IPS DF 6.9 (cell line): ENCODE measurements at places on chromosomes 11 and 22.

DNA sequence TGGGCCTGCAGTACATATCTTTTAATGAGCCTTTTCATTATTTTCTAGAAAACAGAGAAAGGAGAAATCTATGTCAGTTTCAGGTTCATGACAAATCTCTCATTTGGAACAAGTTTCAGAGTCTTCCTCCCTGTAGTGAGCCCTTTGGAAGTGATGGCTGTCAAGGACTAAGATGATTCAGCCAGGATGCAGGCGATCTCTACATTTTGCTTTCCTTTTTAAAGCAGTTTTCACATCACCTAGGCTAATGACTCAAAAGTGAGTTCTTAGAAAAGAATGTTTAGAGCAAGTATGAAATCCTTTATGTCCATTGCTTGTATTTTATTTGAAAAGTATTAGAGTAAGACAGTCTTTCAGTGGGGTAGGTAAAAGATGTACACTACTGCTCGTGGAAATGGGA is 130.1 kb downstream of the TRPC6 start:
- DNase-seq, result no peak

DNA sequence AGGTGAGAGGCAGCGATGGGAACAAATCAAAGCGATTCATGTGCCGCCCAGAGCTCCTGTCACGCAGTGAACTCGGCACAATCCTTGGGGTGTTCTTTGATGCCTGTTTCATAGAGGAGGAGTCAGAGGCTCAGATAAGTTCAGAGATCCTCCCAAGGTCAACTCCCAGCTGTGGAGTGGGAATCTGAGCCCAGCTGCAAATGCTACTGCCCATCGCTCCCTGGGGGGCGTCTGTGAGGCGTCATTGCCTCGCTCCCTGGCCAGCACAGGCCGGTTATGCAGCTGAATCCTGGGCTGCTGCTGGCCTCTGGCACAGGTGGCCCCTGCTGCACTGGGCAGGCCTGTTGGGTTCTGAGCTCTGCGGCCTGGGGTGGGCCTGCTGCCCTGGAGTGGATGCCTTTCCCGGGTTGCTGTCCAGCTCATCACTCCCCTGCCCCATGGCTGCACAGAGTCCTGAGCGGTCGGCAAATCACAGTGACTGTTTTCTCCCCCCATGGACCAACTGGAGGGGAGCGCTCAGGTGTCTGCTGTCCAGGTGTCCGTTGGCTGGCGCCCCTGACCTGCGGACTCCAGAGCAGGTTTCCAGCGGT is 36.3 kb upstream of the SHISAL1 start:
- DNase-seq, result no peak

DNA sequence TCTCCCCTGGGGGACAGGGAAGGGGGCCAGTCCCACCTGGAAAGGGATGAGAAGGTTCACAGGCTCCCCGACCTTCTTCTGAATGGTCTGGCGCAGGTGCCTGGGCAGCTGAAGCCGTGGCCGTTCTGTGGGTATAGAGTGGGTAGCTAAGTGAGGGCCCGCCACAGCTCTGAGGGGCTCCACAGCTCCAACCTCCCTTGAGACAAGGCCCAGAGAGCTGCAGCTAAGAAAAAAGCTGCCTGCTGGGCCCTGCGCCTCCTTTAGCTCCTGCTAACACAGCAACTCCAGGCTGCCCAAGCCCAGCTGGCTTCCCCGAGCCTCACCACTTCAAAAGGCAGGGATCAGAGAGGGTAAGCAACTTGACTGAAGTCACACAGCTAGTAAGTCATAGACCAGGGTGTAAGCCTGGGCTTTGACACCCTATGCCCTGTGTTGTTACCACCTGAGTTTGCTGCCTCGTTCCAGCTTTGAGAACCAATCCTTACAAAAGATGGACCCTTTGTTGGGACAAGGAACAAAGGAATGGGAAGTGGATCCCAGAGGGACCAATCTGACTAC is 18.5 kb downstream of the MYBPC3 start:
- DNase-seq, result no peak

GRCh38 chr11:10436224-10436623 is 18.8 kb upstream of the AMPD3 start:
- no peak for DNase-seq

- no peak for DNase-seq
Measured at GRCh38 chr22:36797911-36798673, 18.7 kb downstream of the PVALB start.

GRCh38 chr22:23054531-23055257 is 15.6 kb upstream of the GNAZ start:
- no peak for DNase-seq

GRCh38 chr22:42793848-42794405 is 63.1 kb downstream of the ARFGAP3 start:
- DNase-seq, result no peak

DNA sequence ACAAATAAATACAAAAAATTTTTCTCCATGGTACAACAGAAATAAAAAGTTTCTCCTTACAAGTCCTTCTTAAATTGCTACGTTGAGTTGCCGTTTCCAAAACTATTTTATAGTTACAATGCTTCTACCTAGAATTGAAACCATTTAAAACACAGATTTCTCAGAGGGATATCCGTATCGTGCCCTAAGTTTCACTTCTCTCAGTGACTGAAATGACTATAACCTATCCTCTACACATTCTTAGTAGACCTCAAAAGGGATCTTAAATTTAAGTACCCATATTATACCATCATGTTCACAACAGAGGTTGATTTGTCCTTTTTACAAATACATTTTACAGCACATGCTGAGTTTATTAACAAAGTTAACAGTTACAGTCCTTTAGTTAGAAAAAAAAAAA is 44.1 kb downstream of the USP28 start:
- no peak for DNase-seq

GRCh38 chr11:132125988-132126871 is 755.8 kb downstream of the NTM start:
- DNase-seq, result no peak

- DNase-seq, result peak; percentile 50
Measured at GRCh38 chr22:33274214-33275072, 216.3 kb upstream of the SYN3 start.

DNA sequence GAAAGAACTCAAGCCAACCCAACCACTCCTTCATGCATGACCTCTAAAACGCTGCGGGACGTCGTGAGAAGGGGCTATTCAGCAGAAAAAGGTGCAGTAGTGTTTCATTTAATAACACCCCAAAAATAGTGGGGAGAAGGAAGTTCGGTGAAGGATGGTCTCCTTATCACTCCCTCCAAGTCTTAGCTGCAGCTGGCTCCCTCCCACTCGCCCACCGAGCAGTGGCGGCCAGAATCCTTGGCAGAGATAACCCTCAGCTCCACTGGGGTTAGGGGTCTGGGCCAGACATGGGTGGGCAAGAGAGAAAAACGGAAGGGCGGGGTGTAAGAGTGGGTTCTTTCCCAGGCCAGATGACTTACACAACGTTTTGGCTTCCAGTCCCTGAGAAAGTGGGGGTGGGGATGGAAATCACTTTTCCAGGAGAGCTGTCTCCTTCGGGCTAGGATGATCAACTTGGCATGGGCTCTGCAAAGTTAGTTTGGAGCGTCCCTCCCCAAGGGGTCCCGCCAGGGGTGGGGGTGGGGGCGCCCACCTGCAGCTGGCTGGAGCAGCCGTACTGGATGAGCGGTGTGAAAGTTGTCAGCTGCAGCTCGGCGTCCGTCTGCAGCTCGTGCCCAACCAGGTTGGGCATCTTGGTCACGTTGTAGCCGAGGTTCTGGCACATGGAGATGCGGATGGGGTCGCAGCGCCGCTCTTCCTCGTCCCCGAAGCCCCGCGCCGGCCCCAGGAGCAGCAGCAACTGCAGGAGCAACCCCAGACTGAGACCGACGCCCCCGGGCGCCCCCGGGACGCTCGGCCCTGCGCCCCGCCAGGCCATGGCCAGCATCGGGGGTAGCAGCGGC is 705 bp downstream of the FZD4 start:
- no peak for DNase-seq

DNA sequence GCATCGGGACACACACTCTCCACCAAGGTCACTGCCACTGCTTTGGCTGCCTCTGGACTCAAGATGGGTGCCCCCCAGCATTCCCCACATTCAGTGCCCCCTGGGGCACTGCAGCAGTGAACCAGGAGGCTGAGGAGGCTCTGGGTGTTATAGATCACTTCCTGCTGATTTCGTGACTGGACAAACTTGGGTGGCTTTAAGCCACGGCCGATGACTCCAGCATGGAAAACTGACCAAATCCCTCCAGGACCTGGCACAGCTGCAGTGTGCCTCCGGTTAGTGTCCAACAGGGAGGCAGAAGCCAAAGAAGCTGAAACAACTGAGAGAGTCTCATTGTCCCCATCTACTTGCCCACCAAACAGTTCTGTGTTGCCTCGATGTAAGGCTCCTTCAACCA is 1.2 kb upstream of the GANAB start:
- DNase-seq, result no peak

- DNase-seq, result no peak
Measured at GRCh38 chr22:24503137-24503842, 8.2 kb downstream of the UPB1 start.

- DNase-seq, result no peak
Measured at GRCh38 chr11:76806608-76807205, 23.6 kb downstream of the TSKU start.

DNA sequence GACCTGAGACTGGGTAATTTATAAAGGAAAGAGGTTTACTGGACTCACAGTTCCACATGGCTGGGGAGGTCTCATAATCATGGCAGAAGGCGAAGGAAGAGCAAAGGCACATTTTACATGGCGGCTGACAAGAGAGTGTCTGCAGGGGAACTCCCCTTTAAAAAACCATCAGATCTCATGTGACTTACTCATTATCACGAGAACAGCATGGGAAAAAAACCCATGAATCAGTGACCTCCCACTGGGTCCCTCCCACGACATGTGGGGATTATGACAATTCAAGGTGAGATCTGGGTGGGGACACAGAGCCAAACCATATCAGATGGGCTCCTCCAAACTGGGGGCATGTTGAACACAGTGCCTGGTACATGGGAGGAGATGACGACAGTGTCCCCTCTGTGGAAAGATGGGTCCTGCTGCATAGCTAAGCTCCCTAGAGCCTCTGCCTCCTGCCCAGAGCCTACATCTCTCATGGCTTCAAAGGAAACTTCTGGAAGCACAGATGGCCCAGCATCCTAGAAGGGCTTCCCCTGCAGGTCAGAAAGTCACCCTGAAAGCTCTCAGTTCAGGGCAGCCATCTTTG is 46.1 kb downstream of the MYEOV start:
- DNase-seq, result no peak

- DNase-seq, result no peak
Measured at GRCh38 chr22:43262990-43263644, 76.2 kb upstream of the TTLL12 start.

DNA sequence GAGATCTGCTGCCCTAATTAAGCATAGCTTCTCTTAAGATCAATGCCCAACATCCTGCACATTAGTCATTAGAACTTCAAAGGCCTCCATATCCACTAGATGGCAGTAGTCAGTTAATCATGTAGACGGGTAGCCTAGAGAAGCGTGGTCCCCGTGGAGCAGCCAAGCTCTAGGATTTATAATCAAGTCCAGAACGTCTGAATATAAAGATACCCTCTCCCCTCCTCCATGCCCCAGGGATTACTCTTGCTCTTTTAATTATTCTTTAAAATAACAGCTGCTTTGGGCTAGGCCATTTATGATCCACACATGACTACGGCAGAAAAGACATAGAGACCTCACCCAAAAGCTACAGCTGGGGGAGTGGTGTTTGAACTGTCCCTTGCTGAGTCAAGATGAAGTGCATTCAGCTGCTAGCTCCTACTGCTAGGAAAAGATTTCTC is 327.6 kb upstream of the PLET1 start:
- peak; percentile 55 for DNase-seq

GRCh38 chr11:1343391-1344055 is 34.1 kb upstream of the TOLLIP start:
- DNase-seq, result no peak

DNA sequence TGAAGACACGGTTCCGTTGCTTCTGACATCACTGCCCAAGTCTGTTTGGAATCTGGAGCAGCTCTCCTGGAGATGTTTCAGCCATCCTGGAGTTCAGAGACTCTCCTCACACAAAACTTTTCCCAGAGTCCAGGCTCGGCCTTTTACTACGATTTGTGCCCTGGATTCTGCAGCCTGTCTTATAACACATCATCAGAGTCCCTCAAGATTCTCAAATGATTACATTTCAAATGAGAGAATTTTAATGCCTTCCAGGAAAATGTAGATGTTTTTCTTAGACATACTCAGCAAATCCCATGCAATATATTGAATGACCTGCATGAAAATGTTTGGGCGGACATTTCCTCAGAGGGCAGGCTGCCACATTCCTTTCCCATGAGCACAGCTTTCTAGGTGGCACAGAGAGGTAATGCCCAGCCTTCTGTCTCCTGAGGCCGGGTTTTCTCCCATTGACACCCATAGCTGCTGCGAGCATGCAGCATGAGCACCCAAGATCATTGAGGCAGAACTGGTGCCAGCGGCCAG is 129.1 kb downstream of the SNX19 start:
- DNase-seq, result no peak

DNA sequence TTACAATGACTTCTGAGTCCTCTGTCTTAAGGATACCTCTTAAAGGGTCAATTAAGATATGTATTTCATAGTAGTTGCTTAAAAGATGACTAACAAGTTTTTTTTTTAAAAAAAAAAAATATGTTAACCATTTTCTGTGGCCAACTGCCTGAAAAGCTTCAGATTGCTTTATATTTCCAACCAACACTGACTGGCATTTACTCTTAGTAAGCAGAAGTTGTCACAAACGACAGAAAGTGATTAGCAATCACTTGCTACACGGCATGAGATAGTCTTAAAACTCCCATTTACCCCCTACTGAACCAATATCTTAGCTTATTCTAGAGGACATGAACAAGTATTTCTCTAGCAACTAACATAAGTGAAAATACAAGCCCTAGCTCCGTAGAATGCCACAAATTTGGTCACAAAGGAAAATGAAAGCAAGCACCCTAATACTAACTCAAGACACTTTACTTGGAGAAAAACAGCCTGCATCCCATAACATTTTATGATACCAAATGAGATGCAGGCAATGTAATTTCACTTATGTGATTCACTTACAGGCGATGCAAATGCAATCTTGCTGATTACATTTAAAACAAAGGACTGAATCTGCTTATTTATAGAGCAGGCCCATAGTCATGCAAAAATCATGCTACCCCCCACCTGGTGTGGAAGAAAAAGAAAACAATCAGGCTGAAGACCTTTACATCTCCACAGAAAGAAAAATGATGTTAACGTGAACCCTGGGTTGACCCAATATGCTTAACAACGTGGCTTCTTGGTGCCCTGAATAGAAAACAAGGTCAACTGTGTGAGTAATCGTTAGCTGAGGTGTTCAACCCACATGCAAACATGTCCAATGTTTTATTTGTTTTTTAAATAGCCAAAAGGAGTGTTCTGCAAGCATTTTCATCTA is 25.7 kb downstream of the MPPED2 start:
- DNase-seq, result no peak

DNA sequence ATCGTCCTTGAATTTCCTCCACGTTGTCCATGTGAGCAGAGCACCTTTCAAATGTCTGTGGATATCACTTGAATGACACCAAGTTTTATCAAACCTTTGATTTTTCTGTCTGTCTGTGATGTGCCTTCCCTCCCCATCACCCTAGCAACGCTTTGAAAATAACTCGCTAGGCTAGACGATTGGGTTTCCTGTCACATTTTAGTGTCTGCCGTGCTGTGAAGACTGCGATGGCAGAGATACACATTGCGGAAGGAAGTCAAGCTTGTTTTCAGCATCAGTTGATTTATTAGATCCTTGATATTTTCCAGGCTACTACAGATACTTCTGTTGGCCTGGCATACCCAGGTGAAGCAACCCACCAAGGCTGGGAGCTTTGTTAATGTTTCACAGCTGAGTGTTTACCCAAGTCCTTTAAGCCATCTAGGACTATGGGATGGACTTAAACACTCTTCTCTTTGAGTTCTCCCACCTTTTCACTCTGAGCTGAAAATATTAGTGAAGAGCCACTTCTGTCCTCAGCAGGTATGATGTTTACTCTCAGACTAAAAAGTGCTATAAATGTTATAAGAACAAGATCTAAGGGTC is 93.6 kb upstream of the CD44 start:
- DNase-seq, result no peak
